Stimulated activated CD8-positive, alpha-beta memory T cell treated with anti-CD3 and anti-CD28 coated beads, Interleukin-2, amount 100 ng/mL, for 48 hours (primary cell): ENCODE measurements at places on chromosomes 6 and 20.
A peak's percentile ranks its signal among the peaks of the same experiment; 100 is the strongest.

GRCh38 chr20:35592339-35592974, 23.2 kb upstream of the SPAG4 start:
- DNase-seq = no peak

GRCh38 chr6:151679081-151679480, 128.4 kb upstream of the ESR1 start:
- DNase-seq = peak; percentile 18

DNA sequence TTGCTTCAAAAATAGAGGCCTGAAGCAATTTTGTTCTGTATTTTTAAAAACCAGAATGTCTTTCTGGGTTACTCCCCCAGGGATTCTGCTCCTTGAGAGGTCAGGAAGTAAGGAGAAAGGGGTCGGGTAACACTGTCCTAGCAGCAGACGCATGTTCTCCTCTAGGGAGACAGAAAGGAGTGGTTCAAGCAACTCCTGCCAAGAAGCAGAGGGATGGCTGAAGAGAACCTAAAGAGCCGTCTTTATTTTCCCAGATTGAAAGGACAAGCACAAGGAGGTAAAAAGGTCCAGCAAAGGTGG, 58.0 kb upstream of the SLC4A11 start:
- no peak for DNase-seq

DNA sequence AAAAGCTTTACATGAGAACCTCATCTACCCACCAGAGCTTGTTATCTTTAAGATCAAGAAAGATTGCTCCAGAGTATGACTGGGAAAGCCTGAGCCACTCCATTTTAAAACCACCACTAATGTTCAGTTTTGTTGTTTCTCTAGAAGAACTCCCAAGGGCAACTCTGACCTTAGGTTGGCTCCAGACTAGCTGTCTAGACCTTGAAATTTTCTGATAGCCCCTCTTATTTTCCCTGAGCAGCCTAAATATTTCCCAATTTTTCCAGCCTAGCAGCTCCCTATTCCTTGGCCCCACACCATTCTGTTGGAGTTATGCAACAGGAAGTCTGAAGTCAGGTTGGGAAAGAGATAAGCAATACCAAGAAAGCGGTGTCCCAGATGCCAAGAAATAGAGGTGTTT, 84.6 kb upstream of the TCF21 start:
- no peak for DNase-seq

- DNase-seq = no peak
These were observed 237.5 kb downstream of the ERMARD start for GRCh38 chr6:169988769-169989550.

GRCh38 chr6:168606722-168607121, 165.7 kb downstream of the SMOC2 start:
- no peak for DNase-seq

DNA sequence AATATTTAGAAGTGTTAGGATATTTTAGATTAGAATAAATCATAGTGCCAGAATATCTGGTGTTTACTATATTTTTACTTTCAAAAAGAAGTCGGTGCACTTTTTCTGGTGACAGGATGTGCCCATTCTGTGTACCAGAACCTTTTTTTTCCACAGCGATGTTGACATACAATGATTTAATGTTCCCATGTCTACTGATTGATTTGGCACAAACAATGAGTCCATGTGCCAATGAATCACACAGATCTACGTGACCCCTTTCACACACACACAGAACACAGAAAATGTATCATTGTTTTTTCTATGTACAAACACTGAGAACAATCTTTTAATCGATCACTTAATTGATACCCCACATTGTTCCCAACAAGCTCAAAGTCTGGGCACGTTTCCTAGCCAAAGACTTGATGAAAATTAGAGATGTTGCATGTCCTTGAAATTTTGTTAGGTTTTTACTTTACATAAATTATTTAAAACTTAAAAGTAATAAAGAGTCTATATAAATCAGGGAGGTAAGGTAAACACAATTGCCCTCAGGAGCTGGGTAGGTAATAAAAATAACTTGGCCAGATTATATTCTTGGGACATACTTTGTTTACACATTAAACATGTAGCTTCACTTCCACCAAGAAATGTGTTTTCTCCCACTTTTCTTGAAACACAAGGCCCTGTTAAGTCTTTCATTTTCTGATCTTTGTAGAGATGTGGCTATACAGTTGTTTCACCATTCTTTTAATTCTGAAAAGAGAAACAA, 36.4 kb upstream of the SOX4 start:
- no peak for DNase-seq

- no peak for DNase-seq
These were observed 54.4 kb upstream of the SIRPG start for GRCh38 chr20:1711826-1712601.

DNA sequence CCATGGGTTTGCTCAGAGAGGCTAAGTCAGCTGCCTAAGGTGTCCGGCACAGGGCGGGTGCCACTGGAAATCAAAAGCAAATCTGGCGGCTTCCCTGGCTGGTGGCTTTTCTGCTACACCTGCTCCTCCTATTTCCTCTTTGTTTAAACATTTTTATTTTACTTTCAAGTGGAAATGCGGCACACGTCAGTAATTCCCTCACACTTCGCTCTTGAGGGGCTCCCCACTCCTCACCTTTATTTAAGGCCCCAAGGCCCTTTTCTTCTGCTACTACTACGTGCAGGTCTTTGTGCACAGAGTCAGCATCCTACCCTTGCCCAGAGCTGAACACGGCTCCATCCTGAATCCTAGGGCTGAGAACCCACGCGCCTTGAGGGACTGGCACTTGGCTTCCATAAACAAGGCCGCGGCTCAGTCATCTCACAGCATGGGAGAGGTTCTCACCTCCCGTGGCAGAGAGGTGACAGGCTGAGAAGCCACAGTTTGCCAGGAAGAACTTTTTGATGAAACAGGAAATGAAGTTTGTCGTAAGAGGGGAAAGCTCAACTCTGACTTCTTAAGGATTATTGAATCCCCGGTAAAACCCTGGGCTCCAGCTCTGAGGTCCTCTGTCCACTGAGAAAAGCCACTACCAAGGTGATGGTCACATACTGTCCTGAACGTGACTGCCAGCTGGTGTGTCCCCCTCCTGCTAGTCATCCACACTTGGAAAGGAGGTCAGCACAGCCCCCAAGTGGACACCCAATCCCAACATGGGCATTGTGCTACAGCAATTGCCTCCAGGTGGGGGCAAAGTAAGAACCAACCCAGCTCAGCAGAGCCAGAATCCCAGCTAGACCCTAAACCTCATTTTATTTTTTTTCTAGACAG, 48.0 kb downstream of the NFATC2 start:
- DNase-seq = peak; percentile 23

DNA sequence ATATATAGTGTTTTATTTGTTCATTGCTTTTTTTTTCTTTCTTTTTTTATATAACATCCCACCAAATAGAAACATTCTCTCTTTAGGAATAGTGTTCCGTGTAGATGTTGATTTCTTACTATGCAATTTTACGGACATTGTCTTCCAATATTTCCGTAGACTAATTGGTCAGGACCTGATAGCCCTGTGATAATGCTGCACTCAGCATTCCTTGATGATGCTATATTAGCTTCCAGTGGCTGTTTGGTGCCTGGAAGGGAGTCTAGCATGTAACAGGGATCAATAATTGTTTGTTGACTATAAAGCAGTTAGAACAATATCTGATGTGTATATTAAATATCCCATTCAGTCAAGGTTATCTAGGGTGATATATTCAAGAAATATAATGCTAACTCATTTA, 6.7 kb upstream of the OR2W1 start:
- DNase-seq = no peak

DNA sequence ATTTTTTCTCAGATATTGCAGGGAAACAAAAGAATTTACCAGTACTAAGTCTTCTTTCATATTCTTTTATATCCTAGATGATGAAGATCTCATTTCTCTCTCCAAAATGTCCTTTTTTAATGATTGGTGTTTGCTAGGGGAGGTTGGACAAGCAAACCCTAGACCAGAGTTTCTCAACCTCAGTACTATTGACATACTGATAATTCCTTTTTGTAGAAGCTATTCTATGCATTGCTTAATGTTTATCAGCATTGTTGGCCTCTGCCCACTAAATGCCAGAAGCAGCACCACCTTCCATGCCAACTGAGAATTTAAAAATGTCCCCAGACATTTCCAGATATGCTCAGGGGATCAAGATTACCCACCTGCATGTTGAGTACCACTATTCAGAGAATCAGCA, 14.4 kb upstream of the TFAP2B start:
- DNase-seq = no peak

DNA sequence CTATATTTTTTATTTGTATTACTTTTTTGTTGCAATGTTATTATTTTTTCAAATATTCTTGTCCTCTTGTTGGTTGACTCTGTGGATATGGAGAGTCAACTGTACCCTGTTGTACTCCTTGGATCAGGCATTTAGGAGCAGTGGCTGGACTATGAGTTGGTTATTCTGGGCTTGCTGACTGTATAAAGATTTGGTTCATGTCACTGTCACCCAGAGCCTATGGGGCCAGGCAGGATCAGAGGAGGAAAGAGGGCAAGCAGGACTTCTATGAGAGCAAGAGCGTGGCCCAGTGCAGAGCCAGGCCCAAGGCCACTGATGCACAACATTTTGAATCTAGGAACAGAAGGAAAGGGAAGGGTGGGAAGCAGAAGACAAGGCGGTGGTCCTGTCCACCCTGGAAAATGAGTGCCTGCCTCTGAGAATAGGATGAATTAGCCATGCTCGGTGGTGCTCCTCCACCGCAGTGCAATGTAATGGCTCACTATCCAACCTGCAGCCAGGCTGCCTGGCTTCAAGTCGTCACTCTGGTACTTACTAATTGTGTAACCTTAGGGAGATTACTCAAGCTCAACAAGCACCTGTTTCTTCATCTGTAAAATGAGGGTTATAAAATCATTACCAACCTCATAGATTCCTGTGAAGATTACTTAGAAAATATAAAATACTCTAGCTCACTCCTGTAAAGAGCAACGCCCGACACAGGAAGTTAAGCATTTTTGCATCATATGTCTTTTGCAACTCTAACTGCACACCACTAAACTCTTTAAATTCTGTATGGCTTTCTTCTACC, 192.1 kb downstream of the KCNQ5 start:
- DNase-seq = no peak
